Stimulated activated CD4-positive, alpha-beta T cell treated with anti-CD3 and anti-CD28 coated beads, Interleukin-15, amount 100 ng/mL, for 48 hours (primary cell): ENCODE measurements at places on chromosomes 5 and 9.

DNA sequence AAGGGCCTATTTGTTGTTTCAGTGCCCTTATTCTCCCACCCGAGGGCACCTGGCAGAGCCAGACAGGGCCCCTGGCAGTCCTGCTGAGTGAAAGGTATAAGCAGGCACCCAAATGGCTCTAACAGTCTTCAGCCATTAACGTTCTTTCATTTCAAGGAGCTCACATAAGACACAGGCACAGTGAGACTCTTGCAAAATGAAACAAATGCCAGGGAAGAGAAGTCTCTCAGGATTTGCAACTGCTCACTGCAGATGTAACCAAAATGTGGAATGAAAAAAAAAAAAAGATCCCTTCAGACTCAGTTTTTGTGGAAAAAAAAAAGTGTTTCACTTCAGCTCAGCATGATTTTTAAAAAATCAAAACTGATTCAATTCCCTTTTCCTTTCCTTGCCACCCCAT, 155.4 kb upstream of the LHFPL2 start:
- DNase-seq: no peak

DNA sequence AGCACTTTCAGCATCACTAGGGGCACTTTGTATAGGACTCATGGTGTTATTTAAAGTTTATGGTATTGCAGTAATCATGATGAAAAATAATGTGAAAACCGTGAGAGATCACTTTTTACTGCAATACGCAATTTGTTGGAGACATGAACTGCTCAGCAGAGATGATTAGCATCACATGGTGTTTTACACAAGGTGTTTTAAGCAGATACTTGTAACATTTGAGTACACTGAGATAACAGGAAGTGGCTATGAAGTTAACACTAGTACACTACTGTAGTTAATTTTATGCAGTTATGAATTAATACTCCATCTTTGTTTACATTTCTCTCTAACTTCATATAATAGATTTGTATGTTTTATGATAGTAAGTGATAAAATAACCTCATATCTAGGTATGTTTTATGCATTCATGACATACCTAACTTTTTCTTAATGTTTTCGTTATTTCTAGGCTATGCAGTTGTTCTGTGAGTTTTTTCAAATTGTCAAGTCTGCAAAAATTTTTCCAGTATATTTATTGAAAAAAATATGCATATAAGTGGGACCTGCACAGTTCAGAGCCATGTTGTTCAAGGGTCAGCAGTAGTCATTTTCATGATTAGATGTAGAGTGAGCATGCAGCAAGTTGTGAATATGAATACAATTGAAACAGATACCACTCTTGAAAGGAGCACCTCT, 13.0 kb downstream of the SUB1 start:
- DNase-seq: no peak

- DNase-seq: no peak
Measured at GRCh38 chr9:116587919-116588318, 99.2 kb upstream of the TRIM32 start.

DNA sequence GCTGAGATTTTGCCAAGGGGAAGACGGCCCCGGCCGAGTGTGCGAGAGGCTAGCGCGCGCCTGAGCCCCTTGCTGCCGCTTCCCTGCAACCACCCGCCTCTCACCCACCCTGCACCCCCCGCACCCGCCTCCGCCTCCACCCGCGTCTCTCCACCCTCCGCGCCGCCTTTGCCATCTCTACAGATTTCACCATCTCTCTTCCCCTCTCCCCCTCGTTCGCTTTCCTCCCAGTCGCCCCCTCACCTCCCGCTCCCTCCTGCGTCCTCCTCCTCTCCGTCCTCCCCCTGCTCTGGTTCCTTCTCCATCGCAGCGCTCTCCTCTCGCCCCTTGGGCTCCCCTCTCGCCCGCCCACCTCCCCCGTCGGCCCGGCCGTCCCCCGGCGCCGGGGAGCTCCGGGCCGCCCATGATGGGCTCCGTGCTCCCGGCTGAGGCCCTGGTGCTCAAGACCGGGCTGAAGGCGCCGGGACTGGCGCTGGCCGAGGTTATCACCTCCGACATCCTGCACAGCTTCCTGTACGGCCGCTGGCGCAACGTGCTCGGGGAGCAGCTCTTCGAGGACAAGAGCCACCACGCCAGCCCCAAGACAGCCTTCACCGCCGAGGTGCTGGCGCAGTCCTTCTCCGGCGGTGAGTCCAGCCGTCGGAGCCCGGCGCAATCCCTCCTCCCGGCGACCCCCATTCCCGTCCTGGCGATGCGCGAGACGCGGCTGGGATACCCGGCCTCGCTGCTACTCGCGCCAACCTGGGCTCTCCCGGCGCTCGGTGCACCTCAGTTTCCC, at the start of gene PRDM12:
Gene PRDM12, plus strand, starts transcription at position 344 of the 778 bp plus-strand sequence. Its CDS starts 60 bp downstream, at position 404.
- DNase-seq: no peak
